ENCODE measurements at places on chromosomes 7 and 10.

- DNase-seq = peak; percentile 57
Observed at GRCh38 chr10:28241741-28242399, 61.0 kb downstream of the MPP7 start.

- DNase-seq = no peak
Observed at GRCh38 chr10:113291413-113291812, 261.4 kb upstream of the HABP2 start.

GRCh38 chr10:46525177-46525823 is 31.2 kb downstream of the GPRIN2 start:
- DNase-seq = no peak

- DNase-seq = no peak
Observed at GRCh38 chr7:115708013-115708341, 322.6 kb downstream of the TFEC start.

DNA sequence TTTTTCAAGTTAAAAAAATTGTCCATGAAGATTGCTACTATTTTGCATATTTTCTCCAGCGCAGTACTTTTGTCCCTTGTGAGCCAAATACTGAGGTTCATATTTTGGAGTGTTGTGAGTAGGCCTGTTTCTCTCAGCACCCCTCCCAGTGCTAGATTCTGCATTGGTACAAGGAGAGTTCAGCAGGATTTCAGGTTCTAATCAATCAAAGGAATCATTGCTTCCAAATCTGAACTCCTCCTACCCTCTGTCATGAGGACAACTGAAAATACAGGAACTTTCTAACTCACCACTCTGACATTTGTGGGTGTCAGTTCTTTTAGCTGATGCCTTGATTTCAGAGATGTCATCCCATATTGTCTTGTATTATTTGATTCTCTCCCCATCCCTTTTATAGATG is 299.9 kb downstream of the FZD1 start:
- DNase-seq = no peak

DNA sequence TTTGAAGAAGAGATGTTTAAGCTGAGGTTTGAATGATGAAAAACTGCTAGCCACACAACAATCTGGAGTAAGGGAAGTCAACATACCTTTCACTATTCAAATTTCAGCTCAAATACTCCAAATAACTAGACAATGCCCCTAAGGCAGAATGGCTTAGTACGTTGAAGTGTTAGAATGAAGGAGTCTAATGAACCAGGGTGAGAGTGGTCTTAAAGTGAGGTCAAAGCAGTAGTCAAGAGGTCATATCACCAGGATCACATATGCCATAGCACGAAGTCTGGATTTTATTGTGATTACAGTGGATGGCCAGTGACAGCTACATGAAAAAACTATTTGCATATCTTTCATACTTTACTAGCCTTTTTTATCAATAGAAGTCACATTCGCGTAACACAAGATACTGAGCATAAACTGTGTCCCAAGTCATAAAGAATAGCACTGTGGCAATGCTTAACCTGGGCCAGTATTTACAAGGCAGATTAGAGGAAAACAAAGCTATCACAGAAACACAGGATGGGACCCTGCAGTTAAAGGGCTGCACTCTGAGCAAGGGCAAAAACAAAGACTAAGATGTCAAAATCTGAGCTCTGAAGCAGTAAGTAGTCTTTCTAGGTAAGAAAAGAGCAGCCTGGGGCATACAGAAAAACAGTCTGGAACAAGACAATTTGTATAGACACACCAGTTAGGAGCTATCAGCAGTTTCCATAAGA is 61.5 kb downstream of the HYCC1 start:
- DNase-seq = no peak

DNA sequence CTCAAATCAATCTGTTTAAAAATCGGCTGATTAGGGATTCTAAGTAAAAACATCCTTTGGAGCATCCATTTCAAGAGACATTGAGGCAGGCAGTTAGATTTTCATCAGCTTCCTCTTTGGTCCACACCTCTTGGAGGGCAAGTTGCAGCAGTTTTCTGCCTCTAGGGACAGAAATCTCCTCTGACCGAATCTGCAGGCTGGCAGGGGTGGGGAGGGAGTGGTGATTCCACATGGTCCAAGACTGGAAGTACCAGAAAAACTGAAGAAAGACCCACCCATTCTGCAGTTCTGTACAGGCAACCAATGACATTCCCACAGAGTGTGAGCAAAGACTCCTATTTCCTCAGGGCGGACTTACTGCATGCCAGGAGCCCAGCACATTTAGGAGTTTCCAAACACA is 29.0 kb downstream of the FGFBP3 start:
- DNase-seq = no peak

GRCh38 chr7:89334797-89335196 is 539.3 kb upstream of the TEX47 start:
- DNase-seq = no peak

DNA sequence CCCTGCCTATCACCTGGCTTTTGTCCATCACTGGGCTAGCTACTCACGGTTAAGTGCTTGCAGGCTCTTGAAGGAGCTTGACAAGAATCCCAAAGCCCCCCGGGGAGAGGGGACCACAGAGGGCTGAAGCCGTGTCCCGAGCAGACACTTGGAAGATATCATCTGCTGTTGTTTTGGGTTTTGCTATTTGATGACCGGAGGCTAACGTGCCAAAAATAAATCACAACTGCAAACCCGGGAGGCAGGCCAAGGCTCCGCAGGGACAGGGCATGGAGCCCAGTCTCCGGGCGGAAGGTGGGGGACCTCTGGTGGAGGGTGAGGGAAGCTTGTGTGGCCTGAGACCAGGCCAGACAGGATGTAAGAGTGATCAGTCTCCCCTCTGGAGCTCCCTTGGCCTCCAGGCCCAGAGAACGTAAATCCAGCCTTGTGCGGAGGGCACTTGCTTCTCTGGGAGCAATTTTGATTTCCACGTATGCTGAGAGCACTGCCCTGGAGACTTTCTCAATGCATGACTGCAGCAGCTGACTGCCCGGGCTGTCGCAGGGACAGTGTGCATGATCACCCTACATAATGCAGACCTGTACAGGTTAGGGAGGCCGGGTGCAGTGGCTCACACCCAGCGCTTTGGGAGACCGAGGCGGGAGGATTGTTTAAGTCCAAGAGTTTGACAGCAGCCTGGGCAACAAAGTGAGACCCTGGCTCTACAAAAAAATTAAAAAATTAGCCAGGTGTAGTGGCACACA is at the start of gene PHKG1:
Gene PHKG1, minus strand, starts transcription at position 164 of the 743 bp plus-strand sequence. CDS start 4,011 bp downstream, outside the sequence.
- no peak for DNase-seq

DNA sequence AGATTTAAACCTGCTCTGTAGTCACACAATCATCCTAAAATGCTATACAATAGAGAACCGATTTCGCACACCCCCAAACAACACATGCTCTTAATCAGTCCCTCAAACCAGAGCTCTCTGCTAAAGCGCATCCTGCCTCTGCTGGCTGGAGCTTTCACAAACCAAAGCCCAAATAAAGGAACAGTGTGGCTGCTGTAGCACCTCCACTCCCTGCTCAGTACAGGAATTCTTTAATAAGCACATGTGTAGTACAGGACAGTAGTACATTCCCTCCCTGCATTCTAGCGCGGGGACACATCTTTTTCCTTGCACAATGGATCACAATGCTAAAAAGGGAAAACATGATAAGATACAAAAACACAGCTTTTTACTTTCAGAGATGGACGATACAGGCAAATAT is 684.6 kb downstream of the MAGI2 start:
- DNase-seq = no peak

- no peak for DNase-seq
Observed at GRCh38 chr10:104255311-104255981, 754 bp downstream of the GSTO1 start.

GRCh38 chr7:130481898-130482297 is 10.0 kb upstream of the MEST start:
- DNase-seq = no peak

DNA sequence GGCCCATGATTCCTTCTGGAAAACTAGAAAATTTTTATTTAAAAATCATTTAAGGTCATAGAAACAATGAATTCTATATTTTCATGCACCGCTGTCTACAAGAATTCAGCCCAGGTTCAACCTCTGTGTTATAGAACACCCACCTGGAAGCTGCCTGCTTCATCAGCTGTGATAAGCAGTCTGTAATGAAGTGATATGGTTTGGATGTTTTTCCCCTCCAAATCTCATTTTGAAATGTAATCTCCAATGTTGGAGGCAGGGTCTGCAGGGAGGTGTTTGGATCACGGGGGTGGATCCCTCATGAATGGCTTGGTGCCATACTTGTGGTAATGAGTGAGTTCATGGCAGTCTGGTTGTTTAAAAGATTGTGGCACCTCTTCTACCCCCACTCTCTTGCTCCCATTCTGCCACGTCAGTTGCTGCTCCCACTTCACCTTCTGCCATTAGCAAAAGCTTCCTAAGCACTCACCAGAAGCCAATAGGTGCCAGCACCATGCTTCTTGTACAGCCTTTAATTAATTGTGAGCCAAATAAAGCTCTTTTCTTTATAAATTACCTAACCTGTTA is 55.6 kb downstream of the MRPL32 start:
- DNase-seq = no peak

DNA sequence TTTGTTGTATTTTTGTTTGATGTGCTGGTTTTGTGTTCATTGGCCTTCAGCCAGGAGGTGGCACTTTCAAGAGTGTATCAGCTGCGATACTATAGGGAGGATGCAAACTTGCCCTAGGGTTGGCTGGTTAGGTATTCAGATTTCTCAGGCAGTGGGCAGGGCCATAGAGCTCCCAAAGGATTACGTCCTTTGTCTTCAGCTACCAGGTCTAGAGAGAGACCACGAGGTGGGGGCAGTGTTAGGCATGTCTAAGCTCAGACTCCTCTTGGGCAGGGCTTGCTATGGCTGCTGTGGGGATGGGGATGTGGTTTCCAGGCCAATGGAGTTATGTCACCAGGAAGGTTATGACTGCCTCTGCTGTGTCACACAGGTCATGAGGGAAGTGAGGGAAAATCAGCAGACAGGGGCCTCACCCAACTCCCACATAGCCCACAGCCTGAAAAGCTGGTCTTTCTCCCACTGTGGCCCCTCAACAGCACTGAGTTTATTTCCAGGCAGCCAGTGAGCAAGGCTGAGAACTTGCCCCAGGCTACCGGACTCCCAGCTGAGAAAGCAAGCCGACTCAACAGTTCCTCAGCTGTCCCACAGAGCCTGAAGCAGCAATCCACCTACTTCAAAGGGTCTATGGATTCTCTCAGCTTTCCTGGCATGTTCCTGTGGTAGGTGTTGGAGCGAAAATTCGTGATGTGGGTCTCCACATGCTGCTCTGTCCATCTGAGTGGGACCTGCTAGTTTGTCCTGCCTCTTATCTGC is 227.4 kb upstream of the COBL start:
- no peak for DNase-seq

DNA sequence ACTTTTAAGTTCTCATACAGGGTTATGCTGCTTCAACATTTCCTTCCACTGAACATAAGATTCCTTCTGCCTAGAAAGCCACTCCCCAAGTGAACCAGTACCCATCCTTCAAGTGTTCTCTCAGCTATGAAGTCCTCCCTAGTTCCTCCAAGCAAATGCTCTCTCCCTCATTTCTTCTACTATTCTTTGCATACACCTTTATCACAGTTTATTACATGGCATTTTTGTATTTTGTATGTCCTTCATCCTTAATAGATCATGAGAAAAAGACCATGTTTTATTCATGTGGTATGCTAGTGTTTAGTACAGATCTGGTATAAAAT is 1.9 kb downstream of the SYPL1 start:
- no peak for DNase-seq

- DNase-seq = no peak
Observed at GRCh38 chr7:27399791-27400567, 157.4 kb downstream of the EVX1 start.

DNA sequence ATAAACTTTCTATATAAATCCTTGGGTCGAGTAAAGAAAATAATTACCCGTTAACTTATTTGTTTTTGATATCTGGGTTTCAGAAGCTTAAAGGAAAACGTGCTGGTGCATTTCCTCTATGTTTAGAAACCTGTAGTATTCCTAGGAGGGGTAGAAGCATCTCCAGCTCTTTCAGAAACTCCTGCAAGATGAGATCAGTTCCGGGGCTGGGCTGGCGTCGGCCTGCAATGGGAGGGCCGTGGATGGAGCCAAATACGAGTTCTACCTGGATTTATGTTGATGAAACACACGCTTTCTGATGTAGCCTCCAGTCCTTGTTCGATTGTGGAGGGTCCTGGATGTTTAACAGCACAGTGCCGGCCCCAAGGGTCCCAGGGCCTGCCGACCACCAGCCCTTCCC is 35.8 kb upstream of the DIP2C start:
- no peak for DNase-seq

DNA sequence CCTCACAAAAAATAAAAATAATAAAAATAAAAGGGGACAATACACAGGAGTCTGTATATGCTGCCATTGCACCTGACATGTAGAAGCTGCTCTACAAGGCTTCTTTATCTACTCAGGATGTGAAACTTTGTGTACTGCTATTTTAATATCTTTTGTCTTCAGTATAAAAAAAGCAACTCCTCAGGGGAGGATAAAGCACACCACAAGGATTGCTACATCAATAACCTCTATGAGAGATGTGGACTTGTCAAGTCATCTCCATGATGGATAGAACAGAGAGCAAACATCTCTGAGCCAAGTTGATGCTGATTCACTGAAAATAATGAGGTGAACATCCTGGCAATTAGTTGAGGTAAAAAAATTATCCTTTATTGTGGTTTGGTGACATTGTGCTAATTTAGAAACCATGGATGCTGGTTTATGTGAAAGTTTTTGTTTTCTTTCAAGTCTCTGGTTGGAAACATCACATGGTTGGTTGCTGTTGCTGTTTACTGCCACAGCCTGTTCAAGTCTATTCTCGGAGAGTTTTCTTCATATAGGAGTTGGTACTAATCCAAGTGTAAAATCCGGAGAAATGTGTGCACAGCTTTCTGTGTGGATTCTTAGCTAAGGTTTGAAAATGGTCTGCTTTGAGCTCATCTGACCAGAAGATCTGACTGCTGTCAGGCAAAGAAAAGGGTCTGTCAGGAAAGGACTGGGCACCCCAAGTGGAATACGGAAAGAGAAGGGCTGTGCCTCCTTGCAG is 1.5 kb upstream of the HECW1 start:
- no peak for DNase-seq

GRCh38 chr7:2541291-2542010 is 13.9 kb downstream of the BRAT1 start:
- DNase-seq = no peak

DNA sequence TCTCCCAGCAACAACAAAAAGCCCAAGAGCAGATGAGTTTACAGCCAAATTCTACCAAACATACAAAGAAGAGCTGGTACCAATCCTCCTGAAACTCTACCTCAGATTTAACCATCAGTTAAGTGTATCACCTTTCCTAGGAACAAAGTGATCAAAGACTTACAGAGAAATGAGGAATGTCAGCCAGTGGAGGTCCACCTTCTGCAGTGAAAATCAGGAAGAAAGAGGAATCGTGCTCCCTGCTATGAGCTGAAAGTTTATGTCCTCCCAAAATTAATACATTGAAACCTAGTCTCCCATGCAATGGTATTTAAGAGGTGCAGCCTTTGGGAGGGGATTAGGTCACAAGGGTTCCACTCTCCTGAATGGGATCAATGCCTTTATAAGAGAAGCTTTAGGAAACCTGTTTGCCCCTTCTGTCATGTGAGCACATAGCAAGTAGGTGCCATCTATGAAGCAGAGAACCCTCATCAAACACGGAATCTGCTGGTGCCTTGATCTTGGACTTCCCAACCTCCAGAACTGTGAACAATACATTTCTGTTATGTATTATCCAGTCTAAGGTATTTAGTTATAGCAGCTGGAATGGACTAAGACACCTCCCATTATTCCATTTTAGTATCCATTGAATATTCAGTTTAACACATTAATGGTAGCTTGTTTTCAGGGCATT is 139.0 kb upstream of the FZD8 start:
- DNase-seq = no peak

GRCh38 chr10:98608411-98608810 is 161.7 kb upstream of the HPS1 start:
- DNase-seq = no peak

- no peak for DNase-seq
Observed at GRCh38 chr7:133784486-133785001, 342.6 kb upstream of the LRGUK start.

Data from activated CD4-positive, alpha-beta T cell treated with anti-CD3 and anti-CD28 coated beads for 36 hours (primary cell).